ENCODE measurements at places on chromosomes 1 and 21.

GRCh38 chr1:81432059-81432458 is 368.7 kb upstream of the ADGRL2 start:
- DNase-seq, result no peak

DNA sequence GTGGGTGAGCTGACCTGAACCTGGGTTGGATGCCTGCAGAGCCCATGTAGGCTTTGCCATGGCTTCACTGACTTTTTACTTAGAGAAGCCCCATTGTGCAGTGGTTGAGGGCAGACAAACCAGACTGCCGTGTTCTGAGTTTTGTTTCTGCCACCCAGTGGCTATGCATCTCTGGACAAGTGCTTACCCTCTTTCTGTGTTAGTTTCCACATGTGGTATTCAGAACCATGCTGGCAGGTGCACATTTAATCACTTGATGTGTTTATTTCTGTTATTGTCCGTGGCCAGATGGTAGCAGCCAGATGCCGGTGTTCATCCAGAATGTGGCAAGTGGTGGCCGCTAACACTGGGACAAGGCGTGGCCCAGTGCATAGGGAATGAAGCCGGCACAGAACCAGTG is 10.3 kb upstream of the PTPN7 start:
- no peak for DNase-seq

GRCh38 chr1:237672748-237673147 is 218.0 kb downstream of the ZP4 start:
- no peak for DNase-seq

DNA sequence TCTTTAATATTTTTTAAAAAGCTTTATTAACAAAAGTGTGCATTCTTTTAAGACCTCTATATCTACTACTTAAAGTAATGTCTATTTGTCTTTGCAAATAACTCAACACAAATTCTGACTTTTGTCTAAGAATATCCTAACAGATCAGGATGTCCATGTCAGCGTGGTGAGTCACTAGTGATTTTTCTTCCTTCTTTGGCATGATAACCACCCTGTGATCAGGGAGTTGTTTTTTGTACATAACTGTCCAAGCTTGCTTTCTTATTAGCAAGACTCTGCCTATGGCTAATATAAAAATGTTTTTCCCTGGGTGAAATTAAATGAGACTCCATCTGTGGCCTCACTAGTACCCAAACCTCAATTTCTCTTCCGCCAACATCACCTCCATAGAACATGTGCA is 688.9 kb upstream of the ADGRL2 start:
- no peak for DNase-seq

DNA sequence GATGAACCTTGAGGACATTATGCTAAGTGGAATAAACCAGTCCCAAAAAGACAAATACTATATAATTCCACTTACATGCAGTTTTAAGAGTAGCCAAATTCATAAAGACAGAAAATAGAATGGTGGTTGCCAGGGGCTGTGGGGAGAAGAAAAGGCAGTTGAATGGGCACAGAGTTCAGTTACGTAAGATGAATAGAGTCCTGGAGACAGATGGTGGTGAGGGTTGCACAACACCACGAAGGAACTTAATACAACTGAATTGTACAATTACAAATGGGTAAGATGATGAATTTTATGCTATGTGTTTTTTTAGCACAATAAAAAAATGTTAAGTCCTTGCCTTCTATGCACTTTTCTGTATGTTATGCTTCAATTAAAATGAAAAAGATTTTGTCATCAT is 66.6 kb downstream of the CD34 start:
- no peak for DNase-seq

DNA sequence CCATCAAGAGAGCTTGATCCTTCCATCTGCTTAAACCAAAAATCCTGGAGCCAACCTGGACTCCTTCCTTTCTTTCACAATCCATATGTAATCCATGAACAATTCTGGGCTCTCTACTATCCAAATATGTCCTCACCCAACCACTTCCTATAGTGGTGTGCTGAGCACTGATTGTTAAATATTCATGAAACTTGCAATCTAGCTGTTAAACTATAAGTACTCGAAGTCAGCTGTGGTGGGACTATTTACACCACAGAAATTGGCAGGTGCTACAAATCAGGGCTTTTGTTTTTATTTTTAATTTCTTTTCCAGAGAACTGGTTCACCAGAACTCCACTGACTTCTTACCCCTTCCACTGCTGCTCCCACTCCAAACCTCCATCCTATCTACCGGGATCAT is 57.2 kb upstream of the KCND3 start:
- no peak for DNase-seq

DNA sequence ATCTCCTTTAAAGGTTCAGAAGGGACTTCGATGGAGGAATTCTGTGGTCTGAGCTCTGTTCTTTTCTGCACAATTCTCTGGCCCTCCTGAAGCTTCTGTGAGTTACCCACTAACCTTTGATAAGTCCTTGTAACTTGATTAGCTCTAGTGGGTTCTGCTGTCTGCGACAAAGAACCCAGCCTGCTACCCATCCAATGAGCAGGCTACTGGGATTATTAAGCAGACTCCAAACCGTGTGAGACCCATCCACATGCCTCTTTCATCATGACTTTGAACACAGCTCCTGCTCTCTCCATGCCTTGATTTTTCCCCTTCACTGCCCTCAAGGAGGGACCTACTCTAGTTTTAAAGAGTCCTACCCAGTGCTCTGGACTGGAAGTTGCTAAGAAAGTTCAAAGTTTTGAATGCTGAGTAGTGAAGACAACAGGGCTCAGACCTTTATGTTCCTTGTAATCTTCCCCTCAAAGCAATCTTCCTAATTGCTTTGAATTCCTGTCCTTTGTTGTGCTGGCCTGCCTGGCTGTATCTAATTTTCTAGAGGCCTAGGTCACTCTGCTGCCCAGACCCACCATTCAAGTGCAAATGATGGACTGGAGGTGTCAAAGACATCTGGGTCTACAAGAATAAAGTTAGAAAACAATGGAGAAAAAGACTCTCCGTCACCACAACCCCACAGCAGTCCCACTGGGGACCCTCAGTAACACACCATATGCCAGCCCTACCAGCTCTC is 146.9 kb downstream of the RHOU start:
- no peak for DNase-seq

- DNase-seq, result no peak
Measured at GRCh38 chr21:19405326-19405725, 1001.7 kb upstream of the TMPRSS15 start.

GRCh38 chr1:181257117-181257516 is 168.6 kb downstream of the IER5 start:
- no peak for DNase-seq

DNA sequence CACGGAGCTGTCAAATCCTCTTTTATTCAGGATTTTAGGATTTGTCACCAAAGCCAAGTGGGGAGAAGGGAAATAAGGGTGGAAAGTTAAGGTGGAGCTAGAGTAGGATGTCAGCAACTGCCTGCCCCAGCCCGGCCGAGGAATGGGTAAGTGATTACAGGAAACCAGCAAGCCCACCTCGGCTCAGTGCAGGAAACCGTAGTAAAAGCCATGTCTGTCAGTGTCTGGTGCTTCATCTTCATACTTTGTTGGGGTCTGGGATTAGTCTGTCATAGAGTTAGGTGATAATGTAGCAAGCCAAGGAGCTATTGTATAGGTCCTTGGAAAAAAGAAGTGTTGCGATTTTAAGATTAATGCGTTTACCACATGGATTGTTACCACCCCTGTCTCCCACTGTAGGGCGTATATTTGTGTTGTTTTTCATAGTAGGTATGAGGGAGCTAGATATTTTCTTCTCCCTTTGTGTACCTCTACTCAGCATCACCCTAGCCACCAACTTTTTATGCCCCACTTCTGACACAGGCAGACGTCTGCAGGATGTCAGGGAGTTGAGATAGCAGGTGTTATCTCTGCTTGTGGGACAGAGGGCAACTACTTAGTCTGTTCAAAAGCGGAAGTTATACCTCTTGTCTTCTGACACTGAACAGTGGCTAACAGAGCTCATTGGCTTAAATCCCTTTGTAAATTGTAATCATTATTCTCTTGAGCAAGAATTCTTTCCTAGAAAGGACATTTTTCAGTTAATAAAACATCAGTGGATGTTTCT is 253.7 kb downstream of the HHAT start:
- DNase-seq, result no peak

GRCh38 chr1:58576325-58576726 is 726 bp downstream of the TACSTD2 start:
- DNase-seq, result no peak

DNA sequence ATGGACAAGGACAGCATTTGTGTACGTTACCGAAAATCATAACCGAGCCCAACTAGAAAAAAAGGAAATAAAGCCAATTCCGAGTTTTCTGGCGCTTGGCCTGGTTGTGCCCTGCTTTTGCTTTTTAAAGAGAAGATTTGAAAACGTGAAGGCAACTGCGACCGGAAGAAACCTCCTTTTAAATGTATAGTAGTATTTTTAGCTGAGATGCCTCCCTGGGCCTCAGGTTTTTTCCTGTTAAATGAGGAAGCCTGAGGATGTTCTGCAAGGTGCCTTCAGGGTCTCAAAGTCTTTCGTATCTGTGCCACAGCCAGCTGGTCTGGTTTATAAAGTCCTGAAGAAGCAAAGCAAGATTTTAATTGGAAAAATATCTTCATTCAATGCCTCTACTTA is 371 bp upstream of the ODF2L start:
- DNase-seq, result no peak

DNA sequence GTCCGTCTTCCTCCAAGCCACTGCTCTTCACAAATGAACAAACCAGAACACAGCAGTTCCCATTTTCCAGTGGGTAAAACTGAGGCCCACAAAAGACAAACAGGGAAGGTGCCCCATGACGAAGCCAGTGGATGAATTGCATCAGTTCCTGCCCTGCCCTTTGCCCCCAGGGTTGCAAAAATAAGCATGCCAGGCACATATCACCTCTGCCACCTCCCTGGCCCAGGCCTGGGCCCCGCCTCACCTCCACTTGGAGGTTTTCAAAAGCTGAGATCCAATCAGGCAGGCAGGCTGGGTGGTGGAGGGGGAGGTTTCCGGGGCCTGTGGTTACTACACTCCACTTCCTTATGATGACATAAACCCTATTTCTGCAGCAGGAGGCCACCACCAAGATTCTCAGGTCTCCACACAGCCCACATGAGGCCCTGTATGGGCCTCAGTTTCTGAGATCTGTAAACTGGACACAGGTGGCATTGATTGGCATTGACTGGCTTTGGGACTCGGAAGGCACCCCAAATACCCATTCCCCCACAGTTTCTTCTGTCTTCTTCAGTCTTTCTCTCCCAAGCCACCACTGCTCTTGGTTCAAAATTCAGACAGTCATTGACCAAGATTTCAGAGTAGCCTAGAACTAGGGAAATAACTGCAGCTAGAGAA is 4.1 kb downstream of the KIF21B start:
- no peak for DNase-seq

- DNase-seq, result no peak
Measured at GRCh38 chr1:36081926-36082485, 1.9 kb upstream of the TEKT2 start.

- no peak for DNase-seq
Measured at GRCh38 chr1:112021263-112021662, 31.8 kb upstream of the KCND3 start.

DNA sequence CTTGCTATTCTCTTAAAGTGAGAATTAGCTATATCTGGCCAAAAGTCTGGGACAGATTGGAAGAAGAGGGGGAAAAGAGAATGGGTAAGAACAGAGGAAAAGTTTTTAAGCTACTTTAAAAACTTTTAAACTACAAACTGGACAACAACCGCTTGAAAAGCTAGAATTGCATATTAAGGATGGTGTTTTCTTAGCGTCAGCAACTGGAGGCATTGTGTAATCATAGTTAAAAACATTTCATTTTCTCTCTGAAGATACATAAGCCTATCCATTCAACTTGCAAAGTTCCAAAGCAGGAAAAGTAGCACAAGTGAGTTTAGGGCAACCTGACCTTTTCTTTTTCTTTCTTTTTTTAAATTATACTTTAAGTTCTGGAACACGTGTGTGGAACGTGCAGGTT is 10.9 kb downstream of the PBX1 start:
- no peak for DNase-seq

DNA sequence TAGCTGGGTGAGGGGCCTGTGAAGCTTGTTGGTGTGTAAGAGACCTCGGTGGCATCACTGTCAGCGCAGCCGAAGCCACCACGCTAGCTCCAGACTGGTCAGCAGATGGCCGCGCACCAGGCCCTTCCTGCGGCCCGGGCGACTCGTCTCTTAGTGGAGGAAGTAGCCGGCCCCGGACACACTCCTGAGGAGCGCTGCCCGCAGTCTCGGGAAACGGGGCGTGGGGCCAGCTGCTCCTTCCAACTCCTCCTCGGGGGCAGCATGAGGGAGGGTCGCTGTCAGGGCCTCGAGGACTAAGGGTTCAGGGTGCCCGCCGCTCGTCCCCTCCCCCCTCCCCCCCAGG is 20.4 kb downstream of the H3-3A start:
- no peak for DNase-seq

GRCh38 chr1:3543076-3544039 is 68.0 kb downstream of the MEGF6 start:
- no peak for DNase-seq

- no peak for DNase-seq
Measured at GRCh38 chr1:147204080-147204479, 21.1 kb downstream of the FMO5 start.

Data from NCI-H2081 treated with DMSO at 0.1 percent for 48 hours (cell line).